ENCODE measurements at places on chromosomes 7 and 10.

- no peak for DNase-seq
Measured at GRCh38 chr7:28695300-28696295, 262.5 kb downstream of the TRIL start.

DNA sequence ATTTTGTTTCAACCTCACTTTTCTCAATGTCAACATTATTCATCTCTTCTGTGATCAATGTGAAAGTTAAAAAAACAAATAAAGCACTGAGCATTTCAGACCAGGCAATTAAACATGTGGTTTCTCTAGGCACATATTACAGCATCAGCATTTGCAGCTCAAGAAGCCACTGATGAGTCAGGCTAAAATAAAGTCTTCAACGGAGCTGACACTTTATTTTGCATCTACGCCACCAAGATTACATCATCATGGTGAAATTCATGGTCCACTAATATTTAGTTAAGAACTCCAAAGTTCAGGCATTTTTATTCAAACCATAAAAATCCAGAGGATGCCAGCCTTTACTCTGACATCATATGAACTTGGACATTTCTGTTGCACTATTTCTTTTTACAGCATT lies 33.0 kb downstream of the MAGI2 start:
- no peak for DNase-seq

DNA sequence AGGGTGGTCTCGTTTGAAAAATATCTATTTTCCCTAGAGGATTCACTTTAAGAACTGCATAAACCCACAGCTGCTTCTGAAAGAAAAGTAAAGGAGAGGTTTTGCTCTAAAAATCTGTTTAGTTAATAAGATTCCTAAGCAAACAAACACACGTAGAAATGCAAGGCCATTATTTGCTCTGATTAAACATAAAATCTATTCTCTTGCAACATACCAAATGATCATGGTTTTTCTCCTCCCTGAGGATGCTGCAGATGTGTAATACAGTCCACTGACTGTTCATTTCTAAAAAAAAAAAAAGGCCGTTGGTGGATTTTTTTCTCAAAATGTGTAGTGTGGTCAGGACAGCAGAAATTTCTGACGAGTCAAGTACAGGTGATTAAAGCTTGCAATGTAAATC lies 98.6 kb downstream of the BUB3 start:
- no peak for DNase-seq

- no peak for DNase-seq
Measured at GRCh38 chr7:94008537-94008936, 4.4 kb upstream of the BET1 start.

DNA sequence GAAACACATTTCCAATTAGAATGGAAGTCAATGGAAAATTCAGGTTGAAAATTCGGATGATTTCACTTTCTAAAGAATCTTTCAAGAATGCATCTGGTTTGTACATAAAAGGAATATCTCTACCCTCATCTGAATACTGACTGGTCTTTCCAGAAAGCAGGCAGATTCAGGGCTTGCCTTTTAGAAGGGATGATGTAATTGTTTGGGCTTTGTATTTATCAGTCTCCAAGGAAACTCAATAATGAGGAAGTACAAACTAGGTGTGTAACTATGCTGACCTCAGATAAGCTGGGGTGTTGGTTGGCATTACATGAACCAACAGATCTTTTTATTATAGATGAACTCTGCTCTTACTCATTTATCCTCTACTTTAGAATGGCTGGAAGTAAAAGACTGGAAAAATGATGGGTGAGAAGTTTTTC lies 24.1 kb downstream of the PDLIM1 start:
- peak; percentile 78 for DNase-seq

DNA sequence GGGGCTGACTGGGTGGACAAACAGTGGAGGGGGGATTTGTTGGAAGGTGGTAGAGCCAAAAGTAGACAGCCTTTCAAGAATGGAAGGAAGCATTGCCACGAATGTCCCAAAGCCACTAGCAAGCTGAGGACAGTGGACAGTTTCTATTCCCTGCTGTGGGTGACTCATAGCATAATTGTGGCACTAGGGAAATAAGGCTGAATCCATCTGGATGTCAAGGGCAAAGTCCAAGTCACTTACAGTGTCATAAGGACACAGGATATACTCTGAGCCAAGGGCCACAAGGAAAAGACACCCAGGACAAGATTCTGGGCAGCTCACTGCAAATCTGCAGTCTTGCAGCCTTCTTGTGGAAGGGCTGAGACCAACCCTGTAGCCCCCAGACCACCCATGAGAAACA lies 79.7 kb downstream of the FRMPD2 start:
- no peak for DNase-seq

- DNase-seq, result no peak
Measured at GRCh38 chr7:74193054-74193453, 16.8 kb upstream of the LAT2 start.

- DNase-seq, result peak; percentile 87
Measured at GRCh38 chr10:49177391-49178355, 10.5 kb downstream of the TMEM273 start.

DNA sequence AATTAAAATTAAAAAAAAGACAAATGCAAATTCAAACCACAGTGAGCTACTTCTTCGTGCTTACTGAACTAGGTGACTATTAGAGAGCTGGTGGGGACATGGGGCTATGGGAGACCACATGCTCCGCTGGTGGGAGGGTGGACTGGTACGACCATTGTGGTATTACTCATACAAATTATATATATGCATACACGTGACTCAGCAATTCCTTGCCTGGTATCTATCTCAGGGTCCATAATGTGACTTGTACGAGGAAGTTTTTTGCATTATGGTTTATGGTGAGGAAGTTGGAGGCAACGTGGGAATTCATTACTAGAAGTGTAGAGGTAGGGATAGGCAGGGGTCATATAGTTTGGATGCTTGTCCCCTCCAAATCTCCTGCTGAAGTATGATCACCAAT lies 1112.7 kb downstream of the TYW1 start:
- DNase-seq, result no peak

Data from GM10248 (cell line).